ENCODE measurements at places on chromosomes 1 and 21.

DNA sequence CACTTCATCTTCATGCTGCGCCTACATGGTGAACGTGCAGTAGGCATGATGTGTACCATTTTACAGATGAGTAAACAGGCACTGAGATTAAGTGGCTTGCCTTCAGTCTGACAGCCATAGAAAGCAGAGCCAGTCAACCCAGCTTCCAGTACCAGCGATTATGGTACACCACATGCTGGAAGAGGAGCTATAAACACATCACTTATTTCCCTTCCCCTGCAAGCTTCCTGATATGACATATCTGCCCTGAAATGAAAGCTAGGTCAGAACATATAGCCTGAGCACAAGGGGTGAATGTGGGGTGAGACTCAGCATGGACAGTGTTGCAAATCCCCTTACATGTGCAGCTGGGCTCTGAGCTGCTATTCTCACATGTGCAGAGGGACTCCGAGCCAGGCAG lies 33.8 kb upstream of the IL20 start:
- no peak for DNase-seq

DNA sequence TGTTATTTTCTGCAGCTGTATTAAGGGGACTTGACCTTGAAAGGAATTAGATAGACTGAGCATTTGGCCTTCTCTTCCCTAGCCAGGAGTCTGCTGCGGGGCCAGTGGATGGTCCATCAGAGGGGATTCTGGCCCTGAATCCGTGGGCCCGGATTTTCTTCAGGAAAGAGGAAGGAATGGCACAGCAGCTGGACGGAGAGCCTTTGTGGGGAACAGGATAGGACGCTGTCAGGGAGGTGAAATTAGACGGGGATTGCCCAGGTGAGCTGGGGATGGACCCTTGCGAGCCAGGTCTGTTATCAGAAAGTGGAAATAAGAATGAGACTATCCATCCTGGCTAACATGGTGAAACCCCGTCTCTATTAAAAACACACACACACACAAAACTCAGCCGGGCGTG lies 1.7 kb upstream of the C2CD2 start:
- no peak for DNase-seq

DNA sequence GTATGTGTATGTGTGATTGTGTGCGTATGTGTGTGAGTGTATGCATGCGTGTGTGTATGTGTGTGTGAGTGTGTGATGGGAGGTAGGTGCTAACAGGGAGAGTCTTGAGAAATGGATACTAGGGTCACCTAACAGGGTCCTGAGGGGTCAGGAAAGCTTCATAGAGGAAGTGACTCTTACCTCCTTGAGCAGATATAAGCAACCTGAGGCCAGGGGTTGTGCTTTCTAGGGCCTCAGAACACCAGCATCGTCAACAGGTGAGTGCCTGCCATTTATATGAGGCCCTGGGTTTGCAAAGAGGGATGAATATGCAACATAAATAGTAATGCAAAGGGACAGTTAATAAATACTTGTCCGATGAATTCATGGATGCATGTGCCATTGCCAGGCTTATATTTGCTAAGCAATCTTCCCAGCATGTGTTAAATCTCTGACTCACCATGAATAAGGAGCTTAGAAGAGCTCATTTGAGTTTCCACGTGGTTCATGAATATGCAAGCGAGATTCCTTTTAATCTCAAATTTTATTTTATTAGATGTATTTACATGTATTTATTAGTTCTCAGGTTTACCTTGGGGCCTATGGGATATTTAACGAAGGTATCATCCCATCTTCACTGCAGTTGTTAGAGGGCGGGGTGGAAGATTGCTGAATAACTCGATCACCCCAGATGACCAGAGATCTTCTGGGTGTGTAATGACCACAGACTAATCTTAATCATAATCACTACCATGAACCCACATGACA lies 438.3 kb downstream of the CAMTA1 start:
- DNase-seq, result no peak

GRCh38 chr1:234111458-234112142 lies 207.1 kb downstream of the SLC35F3 start:
- peak; percentile 49 for DNase-seq

DNA sequence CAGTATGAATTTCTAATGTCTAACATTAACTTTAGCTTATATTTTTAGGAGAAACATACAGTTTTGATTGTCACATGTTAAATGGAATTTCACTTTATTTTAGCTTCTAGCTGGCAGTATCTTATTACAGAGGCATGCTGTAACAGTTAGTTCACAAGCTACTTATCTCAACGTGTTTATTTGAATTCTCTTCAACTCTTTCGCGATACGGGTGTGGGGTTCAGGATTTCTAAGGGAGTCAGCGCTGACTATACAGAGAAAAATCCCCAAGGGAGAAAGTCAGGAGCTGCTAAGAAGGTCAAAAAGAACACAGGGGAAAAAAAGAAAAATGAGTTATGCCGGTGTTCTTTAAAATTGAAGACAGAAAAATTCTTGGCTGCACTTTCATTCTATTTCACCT lies 296.2 kb downstream of the VAV3 start:
- DNase-seq, result no peak

- peak; percentile 88 for DNase-seq
These were observed 28.4 kb downstream of the TRIM11 start for GRCh38 chr1:228378090-228378872.

- no peak for DNase-seq
These were observed 43.3 kb downstream of the LRRC53 start for GRCh38 chr1:74468982-74469603.

DNA sequence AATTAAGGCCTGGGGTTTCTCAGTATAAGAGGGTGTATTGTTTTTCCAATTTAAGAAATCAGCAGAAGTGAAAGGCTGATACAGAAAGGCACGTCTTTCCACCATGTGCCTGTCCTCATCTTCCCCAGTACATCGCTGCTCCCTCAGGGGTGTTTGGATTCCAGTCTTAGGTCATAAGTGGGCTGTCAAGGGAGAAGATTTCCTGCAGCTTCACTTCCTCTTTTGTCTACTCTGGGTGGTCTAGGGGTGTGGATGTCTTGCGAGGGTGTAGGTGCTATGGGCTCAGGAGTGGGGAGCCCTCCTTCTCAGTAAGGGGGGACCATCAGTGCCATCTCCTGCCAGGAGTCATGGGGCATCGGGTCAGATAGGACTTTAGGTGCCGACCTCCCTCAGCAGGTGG lies 999.8 kb upstream of the NCAM2 start:
- no peak for DNase-seq

DNA sequence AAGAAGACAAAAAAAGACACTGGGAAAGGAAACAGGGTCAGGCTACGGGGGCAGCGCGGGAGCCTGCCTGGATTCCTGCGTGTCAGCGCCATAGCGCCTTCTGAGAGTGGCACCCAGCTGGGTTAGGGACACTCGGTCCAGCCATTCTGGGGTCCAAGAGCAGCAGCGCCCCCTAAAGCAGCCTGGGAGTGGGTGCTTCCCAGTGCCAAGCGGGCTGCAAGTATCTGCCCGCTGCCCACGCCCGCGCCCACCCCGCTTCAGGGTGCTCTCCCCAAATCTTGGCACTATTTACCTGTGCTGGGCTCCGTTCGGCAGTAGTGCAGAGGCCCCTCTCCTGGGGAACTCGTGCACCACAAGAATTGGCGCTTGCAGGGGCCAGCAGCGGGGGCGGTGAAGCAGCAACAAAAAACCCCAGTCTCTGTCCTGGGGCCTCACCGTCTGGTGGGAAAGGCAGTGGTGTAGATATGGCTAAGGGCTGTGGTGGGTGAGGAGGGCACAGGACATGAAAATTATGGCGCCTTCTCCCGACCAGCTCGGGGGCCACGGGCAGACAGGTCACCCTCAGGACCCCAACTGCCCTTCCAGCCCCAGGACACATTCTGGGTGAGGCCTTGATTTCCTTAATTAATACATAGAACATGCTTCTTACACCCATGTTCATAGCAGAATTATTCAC lies 24.1 kb upstream of the LBR start:
- no peak for DNase-seq

GRCh38 chr1:43410571-43410970 lies 20.9 kb downstream of the SZT2 start:
- DNase-seq, result no peak

- DNase-seq, result no peak
These were observed 58.1 kb upstream of the APOBEC4 start for GRCh38 chr1:183711165-183711682.

Data from BE2C (cell line).